Gastroesophageal sphincter (tissue), 4 donors: ENCODE measurements at places on chromosomes 7 and 10.

GRCh38 chr10:16586358-16587138, 64.9 kb upstream of the C1QL3 start:
- no peaks in the 10 kb centered on the region for H3K4me1 ChIP-seq
- H3K36me3 ChIP-seq, result peaks cover 5% of the 10 kb centered on the region
- ATAC-seq, result no peak
- no peak overlapping the region for H3K27ac ChIP-seq
- peaks cover 4% of the 10 kb centered on the region for H3K27me3 ChIP-seq

GRCh38 chr7:28174442-28174841, 6.2 kb downstream of the JAZF1 start:
- H3K27me3 ChIP-seq, result no peaks in the 10 kb centered on the region

DNA sequence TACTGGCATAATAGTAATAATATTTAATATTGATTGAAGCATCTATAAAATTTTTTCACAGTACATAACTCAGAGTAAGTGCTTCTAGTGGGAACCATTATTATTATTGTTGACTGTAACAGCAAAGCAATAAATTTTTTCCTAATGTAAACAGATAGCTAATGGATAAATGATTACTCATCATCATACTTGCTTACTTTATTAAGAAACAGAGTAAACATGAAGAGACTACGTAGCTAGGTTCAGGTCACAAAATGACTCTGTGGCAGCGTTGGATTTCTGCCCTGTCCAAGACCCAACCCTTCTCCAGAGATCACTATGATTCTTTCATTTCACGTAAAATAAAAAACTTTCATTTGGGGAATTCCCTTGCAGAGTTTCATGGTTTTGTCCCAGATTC, 8.3 kb upstream of the ABCB5 start:
- no peak overlapping the region for H3K4me3 ChIP-seq
- peaks cover 7% of the 10 kb centered on the region for H3K27me3 ChIP-seq
- no peak for ATAC-seq
- no peaks in the 10 kb centered on the region for H3K36me3 ChIP-seq

GRCh38 chr7:36683695-36684357, 40.5 kb downstream of the AOAH start:
- no peak overlapping the region for H3K4me3 ChIP-seq
- H3K27ac ChIP-seq, result no peak overlapping the region
- no peaks in the 10 kb centered on the region for H3K4me1 ChIP-seq
- H3K36me3 ChIP-seq, result no peaks in the 10 kb centered on the region
- no peaks in the 10 kb centered on the region for H3K27me3 ChIP-seq

GRCh38 chr7:45697576-45698136, 123.5 kb downstream of the ADCY1 start:
- no peaks in the 10 kb centered on the region for H3K27me3 ChIP-seq
- H3K4me1 ChIP-seq, result peaks cover 14% of the 10 kb centered on the region
- H3K36me3 ChIP-seq, result no peaks in the 10 kb centered on the region
- H3K4me3 ChIP-seq, result no peak overlapping the region
- no peak overlapping the region for H3K27ac ChIP-seq

DNA sequence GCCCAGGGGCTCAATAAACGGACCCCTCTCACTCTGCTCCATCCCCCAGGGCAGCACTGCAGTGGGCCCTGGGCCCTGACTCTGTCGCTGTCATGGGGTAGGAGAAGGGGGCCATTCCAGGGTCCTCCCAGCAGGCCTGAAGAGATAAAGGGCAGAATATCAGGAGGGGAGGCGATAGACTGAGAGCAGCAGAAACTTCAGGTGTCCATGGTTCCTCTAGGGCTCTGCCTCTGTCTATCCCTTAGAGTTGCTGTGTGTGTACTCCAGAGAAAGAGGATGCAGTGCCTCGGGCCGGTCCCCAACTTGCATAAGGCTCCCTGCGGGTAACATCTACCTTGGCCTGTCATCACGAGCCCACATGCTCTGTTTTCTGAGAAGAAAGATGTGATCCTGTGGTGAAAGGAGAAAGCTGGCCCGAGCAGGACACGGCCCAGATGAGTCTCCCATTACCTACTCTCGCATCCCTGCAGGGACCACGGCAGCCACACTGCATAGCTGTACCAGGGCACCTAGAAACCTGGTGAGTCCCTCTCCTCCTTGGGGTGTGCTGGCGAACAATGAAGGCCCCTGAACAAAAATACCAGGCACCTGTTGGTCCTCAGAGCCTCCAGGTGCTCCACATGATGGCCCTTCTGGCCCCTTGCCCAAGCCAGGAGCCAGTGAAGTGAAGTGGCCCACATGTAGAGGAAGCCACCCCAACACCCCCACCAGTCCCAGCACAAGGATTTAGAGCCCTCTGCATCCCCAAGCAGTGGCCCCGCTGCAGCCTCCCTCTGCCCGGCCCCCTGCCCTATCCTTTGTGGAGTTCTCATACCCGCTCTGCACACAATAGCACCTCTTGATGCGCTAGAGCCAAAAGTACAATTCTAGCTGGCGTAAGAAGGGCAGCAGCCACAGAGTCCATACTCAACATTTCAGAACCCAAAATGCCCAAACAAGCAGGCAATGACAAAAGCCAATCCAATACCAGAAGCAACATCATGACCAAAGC, 106.8 kb downstream of the ARHGAP22 start:
- H3K4me1 ChIP-seq, result no peaks in the 10 kb centered on the region
- no peak for ATAC-seq
- no peaks in the 10 kb centered on the region for H3K27me3 ChIP-seq
- H3K27ac ChIP-seq, result no peak overlapping the region
- H3K4me3 ChIP-seq, result no peak overlapping the region
- H3K36me3 ChIP-seq, result no peaks in the 10 kb centered on the region

- H3K36me3 ChIP-seq, result peaks cover 8% of the 10 kb centered on the region
- no peak for ATAC-seq
- no peak overlapping the region for H3K27ac ChIP-seq
- H3K4me3 ChIP-seq, result no peak overlapping the region
- no peaks in the 10 kb centered on the region for H3K27me3 ChIP-seq
Measured at GRCh38 chr10:131930150-131930549, 29.3 kb downstream of the PPP2R2D start.

DNA sequence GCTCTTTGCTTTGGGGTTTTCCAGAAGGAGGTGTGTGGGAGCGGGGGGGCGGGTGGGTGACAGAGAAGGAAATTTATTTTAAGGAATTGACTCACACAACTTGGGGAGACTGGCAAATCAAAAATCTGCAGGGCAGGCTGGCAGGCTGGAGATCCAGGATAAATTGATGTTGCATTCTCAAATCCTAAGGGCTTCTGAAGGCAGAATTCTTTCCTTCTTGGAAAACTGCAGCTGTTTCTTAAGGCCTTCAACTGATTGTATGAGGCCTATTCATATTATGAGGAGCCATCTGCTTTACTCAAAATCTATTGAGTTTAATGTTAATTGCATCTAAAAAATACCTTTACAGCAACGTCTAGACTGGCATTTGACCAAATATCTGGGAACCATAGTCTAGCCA, 1528.8 kb upstream of the LRRTM3 start:
- H3K27ac ChIP-seq, result no peak overlapping the region
- ATAC-seq, result no peak
- H3K4me1 ChIP-seq, result no peaks in the 10 kb centered on the region
- no peaks in the 10 kb centered on the region for H3K36me3 ChIP-seq
- no peaks in the 10 kb centered on the region for H3K27me3 ChIP-seq

- H3K36me3 ChIP-seq, result no peaks in the 10 kb centered on the region
- H3K27me3 ChIP-seq, result peaks cover 26% of the 10 kb centered on the region
- peaks cover 18% of the 10 kb centered on the region for H3K4me1 ChIP-seq
- no peak overlapping the region for H3K27ac ChIP-seq
- ATAC-seq, result no peak
- H3K4me3 ChIP-seq, result no peak overlapping the region
Measured at GRCh38 chr10:69803809-69804208, 2.1 kb downstream of the COL13A1 start.

- no peaks in the 10 kb centered on the region for H3K36me3 ChIP-seq
- no peaks in the 10 kb centered on the region for H3K27me3 ChIP-seq
- no peak overlapping the region for H3K4me3 ChIP-seq
- peaks cover 41% of the 10 kb centered on the region for H3K4me1 ChIP-seq
- ATAC-seq, result peak; percentile 69
- H3K27ac ChIP-seq, result no peak overlapping the region
Measured at GRCh38 chr10:119737823-119738222, 12.0 kb downstream of the INPP5F start.

DNA sequence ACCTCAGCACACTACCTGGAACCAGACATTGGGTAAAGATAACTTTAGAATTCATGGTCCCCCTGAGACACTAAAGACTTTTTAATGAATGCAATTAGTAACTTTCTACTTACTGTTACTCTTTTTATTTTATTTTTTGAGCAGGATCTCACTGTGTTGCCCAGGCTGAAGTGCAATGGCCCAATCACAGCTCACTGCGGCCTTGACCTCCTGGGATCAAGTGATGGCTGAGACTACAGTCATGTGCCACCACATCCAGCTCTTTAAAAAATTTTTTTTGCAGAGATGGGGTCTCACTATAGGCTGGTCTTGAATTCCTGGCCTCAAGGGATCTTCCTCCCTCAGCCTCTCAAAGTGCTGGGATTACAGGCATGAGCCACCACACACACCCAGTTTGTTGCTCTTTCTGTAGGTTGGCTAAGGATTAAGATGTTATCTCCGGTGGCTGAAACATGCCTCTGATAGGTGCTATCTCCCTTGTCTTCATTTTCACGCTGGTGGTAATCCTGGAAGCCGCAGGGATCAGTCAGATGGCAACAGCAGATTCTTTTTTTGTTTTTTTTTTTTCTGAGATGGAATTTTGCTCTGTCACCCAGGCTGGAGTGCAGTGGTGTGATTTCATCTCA, 128.3 kb downstream of the TCF7L2 start:
- no peaks in the 10 kb centered on the region for H3K27me3 ChIP-seq
- peaks cover 4% of the 10 kb centered on the region for H3K36me3 ChIP-seq
- no peak overlapping the region for H3K4me3 ChIP-seq
- H3K4me1 ChIP-seq, result peaks cover 27% of the 10 kb centered on the region

GRCh38 chr10:5659702-5660528, 6.5 kb downstream of the ASB13 start:
- peak; percentile 74 for ATAC-seq
- H3K4me3 ChIP-seq, result no peak overlapping the region
- no peaks in the 10 kb centered on the region for H3K4me1 ChIP-seq

GRCh38 chr7:150927157-150927955, 50.8 kb downstream of the KCNH2 start:
- H3K4me3 ChIP-seq, result no peak overlapping the region

DNA sequence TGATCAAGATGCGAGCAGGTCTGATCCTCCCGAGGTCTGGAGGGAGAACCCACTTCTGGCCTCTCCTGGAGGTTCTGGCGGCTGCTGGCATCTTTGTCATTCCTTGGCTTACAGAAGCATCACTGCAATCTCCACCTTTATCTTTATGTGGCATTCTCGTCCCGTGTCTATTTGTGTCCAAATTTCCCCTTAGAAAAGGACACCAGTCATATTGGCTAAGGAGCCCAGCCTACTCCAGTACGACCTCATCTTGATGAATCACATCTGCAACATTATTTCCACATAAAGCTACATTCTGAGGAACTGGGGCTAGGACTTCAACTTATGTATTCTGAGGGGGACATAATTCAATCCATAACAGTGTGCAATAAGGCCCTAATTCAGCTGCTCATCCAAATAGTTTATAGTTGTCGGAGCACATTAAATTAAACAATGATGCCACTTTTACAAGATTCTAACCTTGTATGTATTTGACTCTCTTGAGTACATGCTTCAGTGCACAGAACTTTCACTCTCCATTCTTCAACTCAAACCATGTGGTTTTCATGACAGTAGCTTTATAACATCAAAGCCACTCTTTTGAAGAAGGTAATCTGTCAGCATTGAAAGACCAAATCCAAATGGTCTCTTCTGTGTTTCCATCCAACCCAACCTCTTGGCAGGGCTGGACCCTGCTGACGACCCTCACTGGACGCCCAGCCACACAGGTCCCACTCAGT, 86.2 kb upstream of the DDC start:
- no peaks in the 10 kb centered on the region for H3K36me3 ChIP-seq
- H3K4me3 ChIP-seq, result no peak overlapping the region
- H3K4me1 ChIP-seq, result peaks cover 25% of the 10 kb centered on the region
- H3K27me3 ChIP-seq, result no peaks in the 10 kb centered on the region
- ATAC-seq, result no peak

- H3K27me3 ChIP-seq, result no peaks in the 10 kb centered on the region
- no peaks in the 10 kb centered on the region for H3K4me1 ChIP-seq
- no peak overlapping the region for H3K27ac ChIP-seq
- H3K4me3 ChIP-seq, result no peak overlapping the region
- no peak for ATAC-seq
- H3K36me3 ChIP-seq, result no peaks in the 10 kb centered on the region
Measured at GRCh38 chr7:112819536-112819935, 29.3 kb upstream of the TMEM168 start.

DNA sequence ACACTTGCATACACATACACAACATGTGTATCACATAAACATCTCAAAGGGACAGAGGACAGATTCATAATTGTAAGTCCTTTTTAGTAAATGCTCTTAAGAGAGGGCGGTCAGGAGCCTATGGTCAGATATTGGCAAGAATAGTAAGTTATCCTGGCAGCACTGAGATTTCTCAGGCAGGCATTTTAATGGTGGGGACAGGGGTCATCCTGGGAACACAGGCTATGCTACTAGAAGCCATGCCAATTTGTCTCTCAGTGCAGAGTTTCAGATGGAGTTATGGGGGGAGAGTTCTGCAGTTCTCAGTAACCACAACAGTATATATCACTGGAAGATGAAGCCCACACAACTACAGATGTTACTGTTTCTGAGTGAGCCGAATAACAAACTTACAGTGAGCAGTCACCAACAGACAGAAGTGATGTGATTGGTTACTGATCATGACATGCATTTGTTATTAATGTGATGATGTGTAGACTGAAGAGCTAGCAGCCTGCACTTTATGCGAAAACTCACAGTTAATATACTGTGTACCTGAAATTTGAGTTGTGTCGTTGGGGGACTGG, 16.4 kb downstream of the ZNF487 start:
- no peaks in the 10 kb centered on the region for H3K4me1 ChIP-seq
- ATAC-seq, result no peak
- no peaks in the 10 kb centered on the region for H3K27me3 ChIP-seq
- no peak overlapping the region for H3K4me3 ChIP-seq

- H3K27ac ChIP-seq, result no peak overlapping the region
- ATAC-seq, result no peak
- H3K36me3 ChIP-seq, result no peaks in the 10 kb centered on the region
- H3K27me3 ChIP-seq, result no peaks in the 10 kb centered on the region
- H3K4me3 ChIP-seq, result no peak overlapping the region
Measured at GRCh38 chr10:88390041-88390440, 193.1 kb downstream of the RNLS start.

- H3K27ac ChIP-seq, result no peak overlapping the region
- H3K36me3 ChIP-seq, result no peaks in the 10 kb centered on the region
- H3K4me1 ChIP-seq, result no peaks in the 10 kb centered on the region
Measured at GRCh38 chr7:156816943-156817572, 75.9 kb downstream of the LMBR1 start.

GRCh38 chr7:133021196-133021595, 60.7 kb downstream of the CHCHD3 start:
- H3K4me1 ChIP-seq, result no peaks in the 10 kb centered on the region
- H3K36me3 ChIP-seq, result no peaks in the 10 kb centered on the region
- H3K4me3 ChIP-seq, result no peak overlapping the region
- H3K27ac ChIP-seq, result no peak overlapping the region
- no peaks in the 10 kb centered on the region for H3K27me3 ChIP-seq

- H3K4me3 ChIP-seq, result no peak overlapping the region
- ATAC-seq, result no peak
- H3K36me3 ChIP-seq, result no peaks in the 10 kb centered on the region
- H3K4me1 ChIP-seq, result peaks cover 12% of the 10 kb centered on the region
- no peak overlapping the region for H3K27ac ChIP-seq
- peaks cover 69% of the 10 kb centered on the region for H3K27me3 ChIP-seq
Measured at GRCh38 chr10:120459185-120459584, 2.2 kb downstream of the PLPP4 start.

- H3K4me1 ChIP-seq, result no peaks in the 10 kb centered on the region
- no peak overlapping the region for H3K27ac ChIP-seq
- peak overlapping the region; percentile 89 for H3K4me3 ChIP-seq
- no peaks in the 10 kb centered on the region for H3K36me3 ChIP-seq
Measured at GRCh38 chr10:68560943-68561864, 1.1 kb downstream of the TET1 start.
